ENCODE measurements at places on chromosomes 1 and 21.

- DNase-seq = no peak
Observed at GRCh38 chr1:14467112-14467511, 131.4 kb upstream of the KAZN start.

GRCh38 chr1:230321741-230322420 lies 104.3 kb downstream of the PGBD5 start:
- no peak for DNase-seq

DNA sequence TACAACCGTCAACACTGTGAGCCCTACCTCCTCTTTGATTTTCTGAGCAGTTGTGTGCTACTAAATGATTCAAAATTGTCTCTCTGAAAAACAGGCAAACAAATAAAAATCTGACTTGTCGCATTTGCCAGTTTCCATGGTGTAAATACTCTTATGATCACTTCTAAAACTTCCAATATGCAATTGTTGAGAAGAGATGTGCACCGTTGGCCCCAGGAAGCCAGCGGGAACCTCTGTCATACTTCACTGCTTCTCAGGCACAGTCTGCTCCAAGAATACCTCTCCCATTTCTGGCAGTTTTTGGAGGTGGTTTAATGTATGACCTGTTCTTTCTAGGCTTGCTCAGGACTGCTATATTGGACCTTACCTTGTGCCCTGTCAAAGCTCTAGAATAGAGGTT lies 196.0 kb upstream of the NCAM2 start:
- DNase-seq = no peak

DNA sequence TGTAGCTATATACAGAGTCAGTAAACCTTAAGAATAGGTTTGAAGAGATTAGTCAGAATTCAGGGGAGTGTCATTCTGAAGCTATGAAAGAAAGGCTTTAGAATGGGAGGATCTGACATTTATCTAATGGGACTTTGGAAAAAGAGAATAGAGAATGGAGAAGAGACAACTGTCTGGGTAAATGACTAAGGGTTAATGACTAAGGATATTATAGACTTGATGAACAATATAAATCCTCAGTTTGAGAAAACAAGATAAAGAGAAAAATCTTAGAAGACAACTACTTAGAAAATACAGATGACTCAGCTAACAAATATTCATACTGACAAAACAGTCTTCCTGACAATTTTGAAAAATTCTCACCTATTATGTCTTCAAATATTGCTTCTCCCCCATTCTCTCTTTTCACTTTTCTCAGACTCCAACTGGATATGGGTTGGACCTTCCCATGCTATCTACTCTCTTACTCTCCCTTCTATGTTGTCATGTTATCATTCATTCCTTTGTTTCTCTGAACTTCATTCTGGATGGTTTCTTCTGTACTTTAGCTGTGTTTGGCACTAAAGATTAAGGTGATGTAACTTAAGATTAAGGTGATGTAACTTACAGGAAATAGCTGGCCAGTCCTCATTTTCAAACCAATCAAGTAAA lies 20.4 kb downstream of the SLC16A1 start:
- DNase-seq = peak; percentile 31

DNA sequence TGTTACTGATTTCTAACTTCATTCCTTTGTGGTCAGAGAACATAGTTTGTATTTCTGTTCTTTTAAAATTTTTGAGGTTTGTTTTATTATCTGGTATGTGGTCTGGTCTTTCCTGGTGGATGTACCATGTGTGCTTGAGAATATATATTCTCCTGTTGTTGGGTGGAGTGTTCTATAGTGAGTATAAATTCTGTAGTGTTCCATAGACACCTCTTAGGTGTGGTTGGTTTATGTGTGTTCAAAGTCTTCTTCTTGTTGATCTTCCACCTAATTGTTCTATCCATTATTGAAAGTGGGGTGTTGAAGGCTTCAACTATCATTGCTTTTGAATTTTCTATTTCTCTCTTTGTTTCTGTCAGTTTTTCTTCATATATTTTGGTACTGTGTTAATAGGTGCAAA lies 20.1 kb downstream of the PPP2R5A start:
- DNase-seq = no peak

- no peak for DNase-seq
Observed at GRCh38 chr1:228148935-228149405, 760 bp upstream of the GJC2 start.

DNA sequence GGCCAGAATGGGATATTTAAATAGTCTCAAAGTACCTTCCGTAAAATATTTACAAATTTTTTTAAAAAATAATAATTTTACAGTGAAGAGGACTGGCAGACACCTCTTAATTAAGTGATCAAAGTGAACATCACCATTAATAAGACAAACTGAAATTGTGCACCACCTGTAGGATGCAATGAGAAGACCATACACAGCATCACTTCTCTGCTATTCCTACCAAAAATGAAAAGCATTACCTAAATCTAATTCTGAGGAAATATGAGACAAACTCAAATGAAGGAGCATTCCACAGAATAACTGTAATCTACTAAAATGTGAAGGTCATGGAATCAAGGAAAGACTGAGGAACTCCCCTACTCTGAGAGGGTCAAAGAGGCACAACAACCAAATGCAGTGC lies 68.2 kb upstream of the PRDX6 start:
- DNase-seq = no peak

DNA sequence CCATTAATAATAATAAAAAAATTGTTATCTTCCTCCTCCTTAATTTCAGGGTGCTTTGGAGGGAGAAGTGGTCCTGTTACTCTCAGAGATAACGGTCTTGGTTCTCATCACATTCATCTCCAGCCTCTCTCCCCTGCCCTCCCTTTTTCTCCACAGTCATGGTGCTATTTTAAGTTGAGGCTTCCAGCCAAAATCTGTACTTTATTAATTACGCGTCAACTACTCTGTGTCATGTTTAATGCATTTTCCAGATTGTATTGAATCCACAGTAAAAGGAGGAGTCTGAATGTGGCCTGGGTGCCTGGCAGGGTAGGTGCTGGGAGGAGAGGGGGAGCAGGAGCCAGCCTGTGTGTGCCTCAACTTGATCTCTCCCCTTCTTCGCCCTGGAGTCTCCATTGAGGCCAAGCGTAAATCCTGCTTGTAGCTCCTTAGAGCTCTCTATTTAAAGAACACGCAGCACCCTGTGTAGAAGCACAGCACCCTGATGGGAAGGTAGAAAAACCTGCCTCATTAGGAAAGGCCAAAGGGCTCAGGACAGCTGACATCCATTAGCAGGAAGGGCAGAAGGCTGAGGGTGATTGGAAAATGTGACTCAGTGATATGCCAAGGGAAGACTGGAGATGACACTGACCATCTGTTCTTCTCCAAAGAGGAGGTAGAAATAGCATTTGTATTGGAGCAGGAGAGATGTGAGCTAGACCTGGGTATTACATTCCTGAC lies 82.4 kb downstream of the PLXNA2 start:
- DNase-seq = peak; percentile 38

All from fibroblast of gingiva (primary cell).